ENCODE measurements at places on chromosomes 6 and 20.
A peak's percentile ranks its signal among the peaks of the same experiment; 100 is the strongest.

GRCh38 chr6:98782772-98783171 lies 51.6 kb upstream of the POU3F2 start:
- peak; percentile 3 for DNase-seq

DNA sequence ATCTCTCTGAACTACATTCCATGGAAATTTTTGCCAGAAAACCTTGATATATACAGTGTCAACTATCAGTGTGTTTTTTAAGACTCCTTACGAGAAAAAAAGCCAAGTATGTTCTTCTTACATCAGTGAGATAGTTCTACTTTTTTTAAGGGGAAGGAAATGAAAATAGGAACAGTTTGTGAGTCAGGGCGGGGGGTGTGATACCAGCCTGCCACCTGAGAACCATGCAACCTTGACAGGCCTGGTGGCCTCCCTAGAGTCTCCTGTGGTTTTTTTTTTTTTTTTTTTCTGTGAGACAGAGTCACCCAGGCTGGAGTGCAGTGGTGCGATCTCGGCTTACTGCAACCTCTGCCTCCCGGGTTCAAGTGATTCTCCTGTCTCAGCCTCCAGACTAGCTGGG lies 96.3 kb upstream of the GCM1 start:
- DNase-seq, result no peak

GRCh38 chr6:43636308-43636659 lies 644 bp downstream of the MAD2L1BP start:
- DNase-seq, result peak; percentile 26

DNA sequence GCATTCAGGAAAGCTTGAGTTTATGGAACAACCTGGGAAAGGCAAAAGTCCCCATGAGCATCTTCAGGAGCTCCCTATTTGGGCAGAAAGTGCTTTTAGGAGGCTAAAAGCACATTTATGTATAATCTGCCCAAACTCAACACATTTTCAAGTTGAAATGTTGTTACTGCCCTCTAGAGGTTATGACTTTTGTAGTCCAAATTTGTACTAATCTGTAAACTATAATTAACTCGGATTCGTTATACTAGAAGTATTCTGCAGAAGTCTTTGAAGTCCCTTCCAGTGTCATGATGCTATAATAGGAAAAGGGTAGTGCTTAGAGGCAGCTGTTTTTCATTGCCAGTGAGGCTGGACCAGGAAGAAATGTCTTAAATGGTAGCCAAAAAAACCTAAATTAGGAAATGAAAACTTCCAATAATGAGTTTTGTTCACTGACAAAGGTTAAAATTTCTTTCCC lies 44.8 kb upstream of the EMILIN3 start:
- DNase-seq, result peak; percentile 11

GRCh38 chr20:36777167-36777566 lies 3.6 kb upstream of the DSN1 start:
- DNase-seq, result no peak

DNA sequence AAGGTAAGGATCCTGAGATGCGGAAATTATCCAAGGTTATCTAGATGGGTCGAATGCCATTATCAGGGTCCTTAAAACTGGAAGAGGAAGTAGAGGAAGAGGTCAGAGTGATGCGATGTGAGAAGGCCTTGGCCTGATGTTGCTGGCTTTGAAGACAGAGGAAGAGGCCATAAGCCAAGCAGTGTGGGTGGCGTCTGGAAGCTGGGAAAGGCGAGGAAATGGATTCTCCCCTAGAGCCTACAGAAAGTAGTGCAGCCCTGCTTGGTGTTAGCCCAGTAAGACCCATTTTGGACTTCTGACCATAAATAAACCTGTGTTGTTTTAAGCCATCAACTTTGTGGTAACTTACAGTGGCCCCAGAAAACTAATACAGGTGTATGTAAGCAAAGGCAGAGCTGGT lies 2.0 kb downstream of the SRXN1 start:
- no peak for DNase-seq

- no peak for DNase-seq
Measured at GRCh38 chr6:147624946-147625515, 116.5 kb downstream of the SAMD5 start.

DNA sequence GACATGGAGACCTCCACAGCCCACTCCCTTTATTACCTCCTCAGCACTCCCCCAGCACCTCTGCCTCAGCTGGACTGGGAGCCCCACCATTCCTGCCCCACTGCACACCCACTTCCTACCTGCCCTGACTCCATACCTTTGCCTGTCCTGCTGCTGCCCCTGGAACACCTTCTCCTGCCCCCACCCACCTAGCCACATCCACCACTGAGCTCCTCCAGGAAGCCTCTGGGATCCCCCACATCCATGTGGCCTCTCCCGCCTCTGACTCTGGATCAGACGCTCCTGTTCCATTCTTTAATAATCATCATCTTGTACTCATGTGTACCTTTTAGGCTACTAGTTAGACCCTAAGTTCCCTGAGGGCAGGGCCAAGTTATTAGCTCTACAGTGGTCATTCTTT lies 2.2 kb upstream of the SDCBP2 start:
- no peak for DNase-seq

- no peak for DNase-seq
Measured at GRCh38 chr6:1336246-1336843, 24.4 kb downstream of the FOXQ1 start.

DNA sequence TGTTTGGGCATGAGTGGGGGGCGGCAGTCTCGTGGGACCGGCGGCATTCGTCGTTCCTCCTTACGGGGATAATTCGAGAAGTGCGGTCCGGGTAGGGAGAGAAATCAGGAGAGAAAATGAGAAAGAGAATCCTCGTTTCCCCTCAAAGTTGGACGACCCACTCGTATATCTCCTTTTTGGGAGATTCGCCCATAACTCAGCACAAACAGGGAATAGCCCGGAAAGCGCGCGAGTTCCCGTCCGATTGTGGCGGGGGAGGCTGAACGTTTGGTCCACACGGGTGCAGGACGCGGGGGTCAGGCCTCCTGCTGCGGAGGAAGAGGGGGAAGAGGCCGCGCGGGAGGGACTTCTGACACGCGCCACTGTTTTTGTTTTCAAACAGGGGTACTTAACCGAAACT lies 42.4 kb downstream of the POPDC3 start:
- no peak for DNase-seq

DNA sequence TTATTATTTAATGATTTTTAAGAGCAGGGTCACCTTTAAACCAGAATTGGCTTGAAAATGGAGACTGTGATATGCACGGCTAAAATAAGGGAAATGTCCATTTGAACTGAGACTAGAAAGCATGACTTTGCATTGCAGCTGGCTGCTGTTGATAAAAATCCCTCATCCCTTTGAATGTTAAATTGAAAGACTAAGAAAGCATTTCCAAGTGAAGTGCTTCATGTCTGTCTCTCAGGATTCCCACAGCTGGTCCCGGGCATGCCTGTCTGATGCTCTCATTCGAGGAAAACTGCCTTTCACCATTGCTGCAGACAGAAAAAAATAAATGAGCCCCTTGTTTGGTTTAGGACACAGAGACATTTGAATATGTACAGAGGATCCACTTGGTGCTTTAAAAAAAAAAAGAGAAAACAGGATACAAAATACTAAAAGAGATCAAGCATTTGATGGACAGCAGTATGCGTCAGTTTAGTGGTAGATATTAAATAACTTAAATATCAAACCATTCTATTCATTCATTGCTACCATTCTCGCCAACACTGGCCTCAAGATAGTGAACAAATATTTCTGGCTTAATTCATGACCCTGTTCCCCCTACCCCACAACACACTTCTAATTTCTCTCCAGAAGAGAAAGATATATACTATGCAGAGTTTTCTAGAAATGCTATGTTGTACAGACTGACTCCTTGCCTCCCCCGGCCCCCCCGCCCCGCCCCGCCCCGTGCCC lies 55.0 kb downstream of the TBC1D7 start:
- DNase-seq, result no peak

GRCh38 chr6:152952866-152953509 lies 29.9 kb downstream of the FBXO5 start:
- no peak for DNase-seq

GRCh38 chr6:15442467-15442866 lies 196.6 kb downstream of the JARID2 start:
- no peak for DNase-seq

DNA sequence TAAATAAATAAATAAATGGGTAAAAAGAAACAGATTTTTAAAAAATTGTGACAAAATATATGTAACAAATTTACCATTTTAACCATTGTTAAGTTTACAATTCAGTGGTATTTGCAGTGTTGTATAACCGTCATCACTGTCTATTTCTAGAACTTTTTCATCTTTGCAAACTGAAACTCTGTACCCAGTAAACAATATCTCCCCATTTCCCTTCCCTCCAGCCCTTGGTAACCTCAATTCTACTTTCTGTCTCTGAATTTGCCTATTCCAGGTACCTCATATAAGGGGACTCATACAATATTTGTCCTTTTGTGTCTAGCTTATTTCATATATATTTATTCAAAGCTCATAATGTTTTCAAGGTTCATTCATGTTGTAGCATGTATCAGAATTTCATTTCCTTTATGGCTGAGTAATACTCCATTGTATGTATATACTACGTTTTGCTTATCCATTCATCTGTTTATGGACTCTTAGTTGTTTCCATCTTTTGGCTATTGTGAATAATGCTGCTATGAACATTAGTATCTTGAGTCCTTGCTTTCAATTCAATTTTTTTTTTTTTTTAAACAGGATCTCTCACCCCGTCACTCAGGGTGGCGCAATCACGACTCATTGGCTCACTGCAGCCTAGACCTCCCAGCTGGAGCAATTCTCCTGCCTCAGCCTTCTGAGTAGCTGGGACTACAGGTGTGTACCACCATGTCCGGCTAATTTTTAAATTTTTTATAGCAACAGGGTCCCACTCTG lies 8.9 kb downstream of the MANBAL start:
- DNase-seq, result no peak

DNA sequence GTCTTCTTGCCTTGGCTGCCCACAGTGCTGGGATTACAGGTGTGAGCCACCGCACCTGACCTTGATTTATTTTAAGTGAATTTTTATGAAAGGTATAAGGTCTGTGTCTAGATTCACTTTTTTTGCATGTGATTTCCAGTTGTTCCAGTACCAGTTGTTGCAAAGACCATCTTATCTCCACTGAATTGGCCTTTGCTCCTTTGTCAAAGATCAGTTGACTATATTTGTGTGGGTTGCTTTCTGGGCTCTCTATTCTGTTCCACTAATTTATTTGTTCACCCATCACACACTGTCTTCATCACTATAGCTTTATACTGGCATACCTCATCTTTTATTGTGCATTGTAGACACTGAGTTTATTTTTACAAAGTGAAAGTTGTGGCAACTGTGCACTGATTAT lies 56.3 kb downstream of the ANKS1A start:
- DNase-seq, result no peak

DNA sequence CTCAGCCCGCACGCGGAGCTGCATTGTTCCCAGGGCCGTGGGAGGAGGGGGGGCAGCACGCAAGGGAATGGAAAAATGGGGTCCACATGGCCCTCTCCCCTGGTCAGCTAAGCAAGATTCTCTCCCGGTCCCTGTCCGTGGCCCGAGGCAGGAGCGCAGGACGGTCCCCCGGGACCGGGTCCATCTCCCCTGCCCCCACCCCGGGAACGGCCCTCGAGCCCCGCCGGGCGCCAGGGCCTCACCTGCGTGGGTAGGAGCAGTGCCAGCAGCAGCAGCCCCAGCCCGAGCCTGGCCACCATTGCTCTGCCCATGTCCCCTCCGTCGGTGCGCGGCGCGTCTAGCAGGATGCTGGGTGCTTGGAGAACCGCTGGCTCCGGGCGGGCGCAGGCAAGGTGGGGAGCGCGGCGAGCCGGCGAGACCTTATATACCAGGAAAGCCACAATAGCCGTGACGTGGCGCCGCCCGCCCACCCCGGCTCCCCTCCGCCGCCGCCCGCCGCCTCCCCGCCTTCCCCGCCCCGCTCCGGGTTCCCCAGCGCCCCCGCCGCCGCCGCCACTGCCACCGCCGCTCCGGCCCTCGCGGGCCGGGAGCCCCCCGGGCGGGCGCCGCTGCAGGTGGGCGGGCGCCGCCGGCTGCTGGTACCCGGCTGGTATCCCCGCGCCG lies at the start of gene CD24:
TSS of gene CD24 (minus strand) at position 394 of the 663 bp plus-strand sequence. CDS start at position 311, 83 bp downstream.
- DNase-seq, result peak; percentile 14

- DNase-seq, result no peak
Measured at GRCh38 chr20:38034108-38034649, 633 bp downstream of the RPRD1B start.

DNA sequence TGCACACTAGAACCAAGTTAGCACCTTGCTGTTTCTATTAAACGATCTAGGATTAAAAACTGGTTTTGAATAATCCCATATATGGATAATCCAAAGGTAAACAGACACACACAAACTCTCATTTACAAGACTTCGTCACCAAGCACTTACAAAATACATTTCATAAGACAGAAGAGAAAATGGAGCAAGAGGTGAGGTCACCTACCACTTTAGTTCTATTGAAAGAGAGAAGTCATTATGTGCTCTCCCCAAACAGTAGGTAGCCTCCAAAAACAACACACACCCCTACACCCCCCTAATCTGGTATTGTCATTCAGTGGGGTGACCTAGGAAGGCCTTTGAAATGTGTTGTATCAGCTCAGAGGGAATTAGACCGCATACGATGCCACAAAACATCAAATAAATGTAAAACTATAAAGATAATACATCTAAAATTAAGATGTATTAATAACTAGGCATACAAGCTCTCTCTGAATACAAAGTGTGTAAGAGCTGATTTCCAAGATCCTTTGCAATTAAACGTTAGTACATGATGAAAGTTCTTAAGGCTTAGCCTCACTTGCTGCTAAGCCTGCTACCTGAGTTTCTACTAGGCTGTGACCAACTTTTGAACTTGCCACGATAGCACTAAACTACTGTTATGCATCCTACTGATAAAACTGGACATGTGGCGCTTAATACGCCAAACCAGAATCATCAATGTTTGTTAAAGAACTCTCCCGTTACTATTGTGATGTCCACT lies 1.6 kb downstream of the SRPK1 start:
- peak; percentile 9 for DNase-seq

DNA sequence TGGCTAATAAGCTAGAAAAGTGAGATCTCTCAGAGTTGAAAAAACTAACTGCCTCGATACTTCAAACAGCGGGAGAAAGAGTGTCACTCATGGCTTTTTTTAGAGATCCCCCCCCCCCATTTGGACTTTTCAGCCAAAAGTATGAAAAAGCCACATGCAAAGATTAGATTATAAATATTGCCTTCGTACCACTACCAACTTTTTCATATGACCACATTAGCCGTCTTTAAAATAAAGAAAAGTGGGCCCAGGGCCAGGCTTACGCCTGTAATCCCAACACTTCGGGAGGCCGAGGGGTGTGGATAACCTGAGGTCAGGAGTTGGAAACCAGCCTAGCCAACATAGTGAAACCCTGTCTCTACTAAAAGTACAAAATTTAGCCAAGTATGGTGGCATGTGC lies 4.4 kb downstream of the PGK2 start:
- DNase-seq, result no peak

GRCh38 chr6:24933868-24934401 lies 1.8 kb downstream of the RIPOR2 start:
- DNase-seq, result peak; percentile 74

- no peak for DNase-seq
Measured at GRCh38 chr6:162618448-162619002, 109.0 kb downstream of the PRKN start.

- DNase-seq, result no peak
Measured at GRCh38 chr20:17523326-17523725, 7.9 kb downstream of the BFSP1 start.

- DNase-seq, result no peak
Measured at GRCh38 chr6:135314543-135314942, 133.4 kb downstream of the MYB start.

- no peak for DNase-seq
Measured at GRCh38 chr6:41353333-41353732, 17.9 kb downstream of the NCR2 start.

All from activated CD4-positive, alpha-beta T cell treated with anti-CD3 and anti-CD28 coated beads, Interleukin-2, Interleukin-6, amounts not matched to agents 100 ng/mL and 50 ng/mL, durations not matched to agents 16 hours and 8 hours (primary cell).